Osteocyte (in vitro differentiated cells): ENCODE measurements at places on chromosomes 3 and 15. TPM values are rescaled to one million over a fixed set of nuclear protein-coding genes. Genes with fewer than 3 reads are reported as not detected.

- DNase-seq: no peak
Measured at GRCh38 chr3:40249168-40249567, 60.3 kb upstream of the EIF1B start.

- no peak for DNase-seq
Measured at GRCh38 chr15:100987143-100987542, 68.0 kb downstream of the LRRK1 start.

DNA sequence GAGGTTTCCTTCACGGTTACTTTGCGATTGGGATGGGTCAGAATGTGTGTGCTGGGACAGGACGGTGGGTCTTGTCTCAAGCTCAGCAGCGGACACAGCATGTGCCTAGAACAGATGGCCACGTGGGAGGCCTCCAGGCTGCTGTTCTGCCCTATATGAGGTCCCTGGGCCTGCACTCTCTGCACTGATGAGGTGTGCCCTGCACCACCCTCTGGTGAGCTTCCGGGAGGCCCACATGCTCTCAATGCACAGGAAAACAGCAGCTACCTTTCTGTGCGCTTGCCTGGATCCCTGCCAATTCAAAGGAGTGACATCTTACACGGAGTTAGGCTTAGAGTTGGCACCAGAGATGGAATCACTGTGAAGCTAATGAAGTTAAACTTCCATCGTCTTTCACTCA is 59.8 kb downstream of the BOC start:
- DNase-seq: no peak

GRCh38 chr3:111741181-111741580 is 117.9 kb upstream of the PHLDB2 start:
- DNase-seq: no peak

- DNase-seq: no peak
Measured at GRCh38 chr3:155270063-155270462, 23.4 kb downstream of the STRIT1 start.

GRCh38 chr15:41648770-41649169 is 11.4 kb upstream of the MGA start:
- DNase-seq: no peak

DNA sequence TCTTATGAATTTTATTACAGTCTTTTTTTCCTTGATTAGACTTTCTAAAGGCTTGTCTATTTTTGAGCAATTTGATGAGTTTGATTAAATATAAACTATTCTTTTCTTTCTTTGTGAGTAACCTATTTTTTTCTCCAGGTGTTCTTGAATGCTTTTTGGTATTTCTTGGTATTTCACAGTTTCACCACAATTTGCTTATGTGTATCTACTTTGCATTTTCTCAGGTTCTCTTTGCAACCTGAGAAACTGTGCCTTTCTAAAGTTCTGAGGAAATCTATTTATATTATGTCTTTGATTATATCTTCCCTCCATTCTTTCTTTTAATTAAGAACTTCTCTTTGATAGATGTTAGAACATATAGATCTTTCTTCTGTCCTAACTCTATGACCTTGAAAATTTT is 117.1 kb upstream of the MLF1 start:
- no peak for DNase-seq

GRCh38 chr15:89732451-89733172 is 18.4 kb downstream of the MESP1 start:
- no peak for DNase-seq

GRCh38 chr3:175447521-175447920 is 588.4 kb downstream of the NAALADL2 start:
- no peak for DNase-seq

DNA sequence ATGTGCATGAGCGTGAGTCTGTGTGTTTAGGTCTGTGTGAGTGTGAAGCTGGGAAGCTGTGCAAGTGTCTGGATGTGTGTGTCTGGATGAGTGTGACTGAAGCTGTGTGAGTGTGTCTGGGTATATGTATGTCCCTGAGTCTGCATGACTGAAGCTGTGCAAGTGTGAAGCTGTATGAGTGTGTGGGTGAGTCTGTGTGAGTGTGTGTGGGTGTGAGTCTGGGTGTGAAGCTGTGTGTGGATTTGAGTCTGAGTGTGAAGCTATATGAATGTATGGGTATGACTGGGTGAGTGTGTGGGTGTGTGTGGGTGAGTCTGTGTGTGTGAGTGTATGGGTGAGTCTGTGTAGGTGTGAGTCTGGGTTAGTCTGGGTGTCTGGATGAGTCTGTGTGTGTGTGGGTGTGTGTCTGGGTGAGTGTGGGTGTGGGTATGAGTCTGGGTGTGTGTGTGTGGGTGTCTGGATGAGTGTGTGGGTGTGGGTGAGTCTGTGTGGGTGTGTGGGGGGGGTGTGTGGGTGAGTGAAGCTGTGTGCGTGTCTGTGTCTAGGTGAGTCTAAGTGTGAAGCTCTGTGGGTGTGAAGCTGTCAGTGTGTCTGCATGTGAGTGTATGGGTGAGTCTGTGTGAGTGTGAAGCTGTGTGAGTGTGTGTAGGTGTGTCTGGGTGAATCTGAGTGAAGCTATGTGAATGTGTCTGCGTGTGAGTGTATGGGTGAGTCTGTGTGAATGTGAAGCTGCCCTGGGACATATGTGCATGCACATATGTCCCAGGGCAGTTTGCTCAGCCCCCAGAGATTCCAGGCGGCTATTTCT is 20.3 kb downstream of the MINAR1 start:
- no peak for DNase-seq

DNA sequence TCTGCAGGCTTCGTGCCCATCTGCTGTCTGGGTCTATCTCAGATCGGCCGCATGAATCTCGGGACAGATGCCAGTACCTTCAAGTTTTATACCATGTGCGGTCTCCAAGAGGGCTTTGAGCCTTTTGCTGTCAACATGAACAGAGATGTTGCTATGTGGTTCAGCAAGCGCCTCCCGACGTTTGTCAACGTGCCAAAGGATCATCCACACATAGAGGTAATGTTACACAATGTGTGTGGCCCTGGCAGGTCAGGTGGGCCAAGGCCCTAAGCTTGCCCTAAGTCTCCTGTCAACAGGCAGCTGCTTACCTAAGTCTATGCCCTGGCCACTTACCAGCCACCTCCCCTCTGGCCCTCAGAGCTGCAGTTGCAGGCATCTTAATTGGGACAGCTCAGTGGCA is 324.0 kb upstream of the CHRM5 start:
- DNase-seq: no peak

DNA sequence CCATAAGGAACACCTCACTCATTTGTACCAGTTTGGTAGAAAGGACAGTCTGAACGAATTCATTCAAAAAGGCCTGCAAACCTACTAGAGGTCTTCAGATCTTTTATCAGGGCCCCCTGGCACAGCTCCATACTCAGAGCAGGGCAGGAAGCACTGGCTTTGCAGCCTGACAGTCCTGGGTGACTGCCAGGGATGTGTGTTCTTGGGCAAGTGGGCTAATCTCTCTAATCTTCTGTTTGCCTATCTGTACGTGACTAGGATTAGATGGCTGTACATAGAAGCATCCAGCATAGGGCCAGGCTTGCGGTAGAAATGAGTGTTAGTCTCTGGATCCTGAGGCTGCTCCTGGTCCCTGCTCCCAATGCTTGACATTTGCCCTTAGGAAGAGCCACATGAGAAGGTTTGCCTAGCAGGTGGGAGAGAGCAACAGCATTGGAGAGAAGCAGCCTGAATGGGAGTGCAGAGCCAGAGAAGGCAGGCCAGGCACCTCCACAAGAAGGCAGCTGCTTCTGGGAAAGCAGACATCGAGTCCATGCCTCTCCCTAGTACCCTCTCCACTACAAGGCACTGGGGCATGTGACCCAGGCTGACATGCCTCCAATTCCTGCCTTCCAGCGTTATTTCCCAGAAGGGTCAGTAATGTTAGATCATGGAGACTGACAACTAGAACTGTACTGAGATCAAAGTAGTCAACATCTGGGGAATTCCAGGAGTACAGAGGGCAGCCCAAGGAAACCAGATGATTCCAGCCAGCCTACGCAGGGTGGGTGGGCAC is 1.0 kb upstream of the CXCR6 start:
- DNase-seq: no peak

DNA sequence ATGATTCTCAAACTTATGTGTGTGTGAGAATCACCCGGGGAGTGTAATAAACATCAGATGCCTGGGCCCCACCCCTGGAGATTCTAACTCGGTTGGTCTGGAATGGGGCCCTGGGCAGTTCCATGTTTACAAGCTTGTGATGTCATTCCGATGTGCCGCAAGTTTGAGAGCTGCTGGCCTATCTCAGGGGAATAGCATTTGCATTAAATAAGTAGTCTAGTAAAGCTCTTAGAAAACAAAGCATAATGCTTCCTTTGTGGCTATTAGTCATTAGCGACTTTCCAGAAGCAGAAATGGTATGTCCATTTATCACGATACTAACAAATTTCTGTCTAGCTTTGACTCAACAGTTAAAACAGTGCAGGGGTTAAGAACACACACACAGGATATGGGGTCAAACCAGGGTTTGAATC is 20.9 kb downstream of the PGBD4 start:
- no peak for DNase-seq

HRH1 gene
- 28.6 and 30.3 TPM in 2 replicates for total RNA-seq

EFCAB12 gene
- 0.08 and 0.30 TPM in 2 replicates for total RNA-seq

CCR3 gene
- not detected in 2 replicates for total RNA-seq

STT3B gene
- total RNA-seq: 98.7 and 111 TPM in 2 replicates

ZNF639 gene
- total RNA-seq: 31.2 and 33.4 TPM in 2 replicates

HDC gene
- not detected in 2 replicates for total RNA-seq

PPARG gene
- 4.4 and 6.2 TPM in 2 replicates for total RNA-seq

RNF168 gene
- 17.2 and 19.8 TPM in 2 replicates for total RNA-seq

TIMP4 gene
- total RNA-seq: 5.0 and 5.4 TPM in 2 replicates

MINAR1 gene
- 1.7 and 2.1 TPM in 2 replicates for total RNA-seq

FBXO40 gene
- total RNA-seq: not detected in 2 replicates

MUC20 gene
- total RNA-seq: 6.2 and 7.6 TPM in 2 replicates

SEMA5B gene
- 1.3 TPM in 2 replicates for total RNA-seq

SOX14 gene
- not detected in 2 replicates for total RNA-seq

CGNL1 gene
- total RNA-seq: 5.5 and 6.2 TPM in 2 replicates
